ENCODE measurements at places on chromosomes 6 and 20.

- no peak for DNase-seq
Observed at GRCh38 chr6:38723783-38724182, 8.7 kb downstream of the DNAH8 start.

- DNase-seq: no peak
Observed at GRCh38 chr6:5671601-5672559, 334.8 kb downstream of the NRN1 start.

DNA sequence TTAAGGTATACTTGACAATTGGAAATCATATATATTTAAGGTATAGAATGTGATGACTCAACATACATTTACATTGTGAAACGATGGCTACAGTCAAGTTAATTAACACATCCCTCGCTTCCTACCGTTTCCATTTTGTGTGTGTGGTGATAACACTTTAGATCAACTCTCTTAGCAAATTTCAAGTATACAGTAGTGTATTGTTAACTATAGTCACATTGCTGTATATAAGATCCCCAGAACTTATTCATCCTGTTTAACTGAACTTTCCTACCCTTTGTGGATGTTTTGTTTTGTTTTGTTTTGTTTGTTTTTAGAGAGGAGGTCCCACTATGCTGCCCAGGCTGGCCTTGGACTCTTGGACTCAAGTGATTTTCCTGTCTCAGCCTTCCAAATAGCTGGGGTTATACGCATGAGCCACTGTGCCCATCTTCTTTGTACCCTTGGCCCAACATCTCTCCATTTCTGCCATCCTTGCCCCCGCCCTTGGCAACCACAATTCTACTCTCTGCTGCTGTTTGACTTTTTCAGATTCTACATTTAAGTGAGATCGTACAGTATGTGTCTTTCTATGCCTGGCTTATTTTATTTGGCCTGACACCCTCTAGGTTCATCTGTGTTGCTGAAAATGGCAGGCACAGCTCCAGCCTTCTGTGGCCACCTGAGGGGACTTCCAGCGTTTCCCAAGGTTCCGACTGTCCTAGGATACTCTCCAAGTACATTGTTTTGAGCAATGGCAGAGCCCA is 90.5 kb upstream of the SNX9 start:
- DNase-seq: no peak

DNA sequence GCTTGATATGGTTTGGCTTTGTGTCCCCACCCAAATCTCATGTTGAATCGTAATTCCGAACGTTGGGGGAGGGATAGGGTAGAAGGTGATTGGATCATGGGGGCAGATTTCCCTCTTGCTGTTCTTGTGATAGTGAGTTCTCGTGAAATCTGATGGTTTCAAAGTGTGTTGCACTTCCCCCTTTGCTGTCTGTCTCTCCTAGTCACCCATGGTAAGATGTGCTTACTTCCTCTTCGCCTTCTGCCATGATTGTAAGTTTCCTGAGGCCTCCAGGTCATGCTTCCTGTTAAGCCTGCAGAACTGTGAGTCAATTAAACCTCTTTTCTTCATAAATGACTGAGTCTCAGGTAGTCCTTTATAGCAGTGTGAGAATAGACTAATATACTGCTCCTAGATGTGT is 19.9 kb downstream of the PFDN4 start:
- no peak for DNase-seq

DNA sequence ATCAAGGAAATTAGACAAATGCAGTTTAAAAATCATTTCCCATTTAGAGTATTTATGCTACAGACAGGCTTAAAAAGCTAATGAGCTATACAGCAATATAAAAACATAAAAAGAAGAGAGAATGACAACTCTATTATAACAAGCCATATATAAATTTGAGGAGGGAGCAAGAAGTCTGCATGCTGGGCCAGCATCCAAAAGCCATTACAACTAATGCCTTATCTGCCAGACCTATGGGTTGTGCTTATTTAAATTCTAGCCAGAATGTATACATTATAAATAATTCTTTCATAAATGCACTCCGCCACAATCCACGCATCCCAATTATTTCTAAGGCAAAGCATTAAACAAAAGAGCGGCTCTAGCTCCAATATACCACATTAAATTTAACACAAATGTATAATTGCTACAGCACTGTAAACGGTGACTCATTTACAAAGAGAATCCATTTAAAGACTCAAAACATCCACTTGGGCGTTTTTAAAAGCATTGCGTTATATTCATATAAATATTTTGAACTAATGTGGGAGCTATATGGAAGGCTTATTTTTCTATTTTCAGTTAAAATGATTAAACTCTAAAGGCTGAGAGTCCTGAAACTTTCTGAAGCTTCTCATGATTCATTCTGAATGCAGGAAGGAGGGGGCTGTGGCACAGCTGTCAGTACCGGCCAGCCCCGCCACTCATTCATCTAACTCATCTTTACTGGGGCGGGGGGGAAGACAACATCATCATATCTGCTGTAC is 37.7 kb upstream of the RAB22A start:
- DNase-seq: no peak

GRCh38 chr6:157326979-157327378 is 3.7 kb upstream of the TMEM242 start:
- no peak for DNase-seq

DNA sequence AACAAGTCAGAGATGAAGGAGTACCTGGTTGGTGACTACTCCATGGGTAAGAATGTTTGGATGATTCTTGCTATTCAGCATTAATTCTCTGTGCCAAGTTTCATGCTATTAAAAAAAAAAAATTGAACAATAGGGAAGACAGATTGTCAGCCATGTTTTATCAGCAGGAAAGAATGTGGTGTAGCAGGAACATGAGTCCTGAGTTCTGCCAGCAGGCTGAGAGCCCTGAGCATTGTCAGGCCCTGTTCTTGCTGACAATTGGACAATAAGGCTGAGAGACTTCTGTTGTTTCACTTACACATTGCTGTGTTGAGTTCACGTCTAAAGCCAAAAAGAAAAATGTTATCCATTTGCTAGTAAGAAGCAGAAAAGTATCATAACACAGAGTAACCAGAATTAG is 70.4 kb upstream of the SMIM28 start:
- no peak for DNase-seq

GRCh38 chr20:19269737-19270340 is 57.4 kb downstream of the SLC24A3 start:
- DNase-seq: no peak

- DNase-seq: no peak
Observed at GRCh38 chr6:143958839-143959399, 49.1 kb downstream of the PLAGL1 start.

- no peak for DNase-seq
Observed at GRCh38 chr6:124148236-124148957, 344.7 kb downstream of the NKAIN2 start.

DNA sequence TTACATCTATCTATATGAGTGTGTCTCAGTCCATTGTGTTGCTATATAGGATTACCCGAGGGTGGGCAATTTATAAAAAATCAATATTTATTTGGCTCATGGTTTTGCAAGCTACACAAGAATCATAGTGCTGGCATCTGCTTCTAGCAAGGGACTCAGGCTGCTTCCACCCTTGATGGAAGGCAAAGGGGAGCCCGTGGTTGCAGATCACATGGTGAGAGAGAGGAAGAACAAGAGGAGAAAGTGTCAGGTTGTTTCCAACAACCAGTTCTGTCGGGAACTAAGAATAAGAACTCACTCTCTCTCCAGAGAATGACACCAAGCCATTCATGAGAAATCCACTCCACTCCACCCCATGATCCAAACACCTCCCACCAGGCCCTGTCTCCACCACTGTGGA is 48.2 kb upstream of the TENT5A start:
- DNase-seq: no peak

GRCh38 chr6:21731411-21732031 is 138.0 kb downstream of the SOX4 start:
- DNase-seq: no peak

DNA sequence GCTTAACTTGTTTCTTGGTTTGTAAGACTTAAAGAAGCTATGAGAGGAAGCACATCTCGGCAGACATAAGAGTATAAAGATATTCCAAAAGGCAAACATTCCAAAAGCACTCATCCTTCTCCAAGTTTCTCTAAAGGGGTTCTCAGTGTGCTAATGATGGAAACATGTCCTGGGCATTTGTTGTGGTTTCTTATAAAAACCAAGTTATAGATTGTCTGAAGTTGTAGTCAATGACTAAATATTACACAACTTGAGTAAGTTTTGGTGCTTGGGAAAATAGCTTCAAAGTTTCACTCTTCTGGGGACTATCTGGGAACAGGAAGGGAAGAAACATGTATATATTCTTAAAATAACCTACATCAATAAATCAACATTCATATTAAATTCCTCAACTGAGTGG is 128.3 kb upstream of the TBX18 start:
- no peak for DNase-seq

GRCh38 chr6:119626884-119627619 is 277.5 kb upstream of the MAN1A1 start:
- no peak for DNase-seq

DNA sequence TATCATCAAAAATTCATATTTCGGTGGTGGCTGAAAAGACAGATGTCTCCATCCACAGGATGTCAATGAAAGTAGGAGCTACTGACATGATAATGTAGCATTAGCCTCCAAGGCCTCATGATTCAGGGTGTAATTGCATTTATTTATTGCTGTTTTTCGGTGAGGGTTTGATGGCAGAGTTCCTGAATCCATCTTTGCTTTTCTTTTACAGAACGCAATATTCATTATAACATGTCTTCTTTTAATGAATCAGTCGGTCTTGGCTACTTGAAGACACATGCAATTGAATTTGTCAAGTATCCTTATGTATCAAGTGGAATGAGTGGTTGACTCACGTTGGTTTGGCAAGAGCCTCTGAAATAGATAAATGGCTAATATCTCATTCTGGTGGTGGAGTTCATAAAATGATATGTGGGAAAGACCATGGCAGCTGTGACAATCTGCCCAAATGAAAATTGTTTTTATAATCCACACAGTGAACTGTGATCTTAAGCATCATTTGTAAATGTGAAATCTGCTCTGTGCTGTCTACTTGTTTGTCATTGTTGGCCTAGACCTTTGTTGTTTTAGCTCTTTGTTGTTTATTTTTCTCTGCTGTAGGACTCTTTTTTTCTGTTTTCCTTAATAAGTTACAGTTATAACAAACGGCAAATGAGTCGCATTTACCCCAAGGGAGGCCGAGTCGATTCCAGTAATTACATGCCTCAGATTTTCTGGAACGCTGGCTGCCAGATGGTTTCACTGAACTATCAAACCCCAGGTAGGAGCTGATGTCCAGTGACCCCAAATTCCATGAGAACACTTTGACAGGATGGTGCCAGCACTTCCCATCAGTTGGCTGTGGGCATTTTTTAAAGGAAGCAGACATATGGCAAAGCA is 105.7 kb upstream of the LAMP5 start:
- no peak for DNase-seq

GRCh38 chr20:4780245-4780644 is 58.5 kb downstream of the PRND start:
- no peak for DNase-seq

GRCh38 chr6:10733151-10733715 is 10.4 kb downstream of the TMEM14C start:
- no peak for DNase-seq

DNA sequence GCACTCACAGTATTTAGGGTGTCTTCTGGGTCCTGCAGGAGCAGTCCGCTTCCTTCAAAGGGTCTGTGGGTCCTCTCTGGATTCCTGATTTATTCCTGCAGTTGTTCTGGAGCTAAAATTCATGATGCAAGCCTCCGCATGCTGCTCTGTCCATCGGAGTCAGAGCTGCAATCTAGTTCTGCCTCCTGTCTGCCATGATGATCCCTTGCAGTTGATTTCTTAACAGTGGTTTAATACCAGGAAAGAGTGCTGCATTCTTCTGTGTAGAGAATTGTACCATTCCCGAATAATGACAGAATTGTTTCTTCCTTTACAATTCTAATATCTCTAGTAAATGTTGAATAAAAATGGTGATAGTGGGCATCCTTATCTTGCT is 72.0 kb upstream of the B3GAT2 start:
- no peak for DNase-seq

- no peak for DNase-seq
Observed at GRCh38 chr6:69542494-69542893, 254.3 kb downstream of the LMBRD1 start.

DNA sequence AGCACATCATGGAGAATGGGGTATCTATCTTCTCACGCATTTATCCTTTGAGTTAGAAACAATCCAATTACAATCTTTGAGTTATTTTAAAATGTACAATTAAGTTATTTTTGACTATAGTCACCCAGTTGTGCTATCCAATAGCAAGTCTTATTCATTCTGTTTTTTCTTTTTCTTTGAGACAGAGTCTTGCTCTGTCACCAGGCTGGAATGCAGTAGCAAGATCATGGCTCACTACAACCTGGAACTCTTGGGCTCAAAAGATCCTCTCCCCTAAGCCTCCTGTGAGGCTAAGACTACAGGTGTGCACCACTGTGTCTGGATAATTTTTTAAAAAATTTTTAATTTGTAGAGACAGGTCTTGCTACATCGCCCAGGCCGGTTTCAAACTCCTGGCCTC is 201.5 kb upstream of the ZNF217 start:
- DNase-seq: no peak

GRCh38 chr6:141688916-141689315 is 443.8 kb upstream of the GJE1 start:
- DNase-seq: no peak

DNA sequence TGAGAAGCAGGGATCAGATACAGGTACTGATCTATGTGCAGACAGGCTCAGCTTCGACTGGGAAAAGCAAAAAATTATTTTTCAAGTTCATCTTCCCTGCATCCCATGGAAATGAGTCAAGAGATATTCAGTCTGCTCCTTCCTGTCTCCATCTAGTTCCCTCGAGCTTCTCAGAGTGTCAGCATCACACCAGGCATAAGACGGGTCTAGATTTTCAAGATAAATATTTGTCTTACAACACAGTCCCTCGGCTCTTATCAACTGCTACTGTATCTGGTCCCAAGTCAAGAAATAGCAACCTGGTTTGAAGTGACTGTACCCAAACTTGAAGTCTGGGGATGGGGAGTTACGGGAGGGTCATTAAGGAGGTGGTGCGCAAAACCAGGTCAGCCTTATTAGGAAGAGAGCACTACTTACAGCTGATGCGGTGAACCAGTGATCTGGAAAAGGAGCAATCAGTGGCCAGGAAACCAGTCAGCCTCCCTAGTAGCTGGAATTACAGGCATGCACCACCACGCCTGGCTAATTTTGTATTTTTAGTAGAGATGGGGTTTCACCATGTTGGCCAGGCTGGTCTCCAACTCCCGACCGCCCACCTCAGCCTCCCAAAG is 29.7 kb downstream of the ZMYND8 start:
- DNase-seq: no peak

GRCh38 chr6:3711776-3712175 is 39.7 kb downstream of the PXDC1 start:
- no peak for DNase-seq

Measured in cortex of kidney (tissue), 1 donor.